ENCODE measurements at places on chromosomes 3 and 15. TPM values are rescaled to one million over a fixed set of nuclear protein-coding genes. Genes with fewer than 3 reads are reported as not detected.

MYO5C gene
- 0.50 TPM for total RNA-seq

BOC gene
- not detected for total RNA-seq

RAB6B gene
- 3.9 TPM for total RNA-seq

SHC4 gene
- total RNA-seq, result 1.9 TPM

PTH1R gene
- not detected for total RNA-seq

ALDH1A3 gene
- not detected for total RNA-seq

RAD18 gene
- total RNA-seq, result 41.9 TPM

CPNE9 gene
- not detected for total RNA-seq

GRCh38 chr15:80727196-80727595, 32.1 kb downstream of the ABHD17C start:
- H3K4me3 ChIP-seq, result no peak overlapping the region
- no peak overlapping the region for H3K27ac ChIP-seq
- H3K4me1 ChIP-seq, result no peaks in the 10 kb centered on the region

- no peak overlapping the region for H3K27ac ChIP-seq
- H3K27me3 ChIP-seq, result peaks cover 12% of the 10 kb centered on the region
- H3K36me3 ChIP-seq, result no peaks in the 10 kb centered on the region
- no peak for DNase-seq
- peaks cover 18% of the 10 kb centered on the region for H3K4me1 ChIP-seq
These were observed 48.1 kb downstream of the EPHB3 start for GRCh38 chr3:184609476-184610244.

DNA sequence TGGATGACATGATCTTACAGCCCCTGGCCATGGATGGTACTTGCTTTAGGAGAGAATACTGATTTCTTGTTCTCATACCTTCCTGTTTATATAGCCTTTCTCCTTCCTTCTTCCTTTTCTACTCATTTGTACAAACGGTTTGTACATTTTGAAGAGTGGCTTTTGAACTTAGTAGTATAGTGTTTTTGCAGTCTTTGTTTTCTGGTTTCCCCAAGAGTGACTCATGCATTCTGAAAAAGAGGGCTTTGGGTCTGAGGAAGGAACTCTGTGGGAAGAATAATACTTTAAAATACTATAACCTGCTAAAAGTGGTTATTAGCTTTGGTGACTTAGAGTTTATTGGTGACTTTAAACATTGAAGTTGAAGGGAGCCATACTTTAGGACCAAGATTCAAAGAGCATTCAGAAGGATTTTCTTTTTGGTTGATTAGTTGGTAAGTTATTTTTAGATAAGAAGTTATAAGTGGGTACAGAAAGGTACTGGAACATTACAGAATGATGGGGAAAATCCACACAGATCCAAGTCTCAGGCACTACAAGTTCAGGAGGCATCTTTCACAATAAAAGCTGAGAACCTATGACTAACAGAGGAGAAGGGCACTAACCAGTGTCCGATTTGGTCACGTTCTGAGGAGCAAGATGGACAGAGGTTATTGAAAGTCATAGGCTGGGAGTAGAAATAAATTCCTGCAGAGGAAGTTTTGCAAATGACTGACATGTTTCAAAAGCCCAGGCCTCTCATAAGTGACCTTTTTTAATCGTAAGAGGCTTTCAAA, 369.6 kb upstream of the AZI2 start:
- no peak overlapping the region for H3K4me3 ChIP-seq
- no peak for DNase-seq
- no peaks in the 10 kb centered on the region for H3K36me3 ChIP-seq
- H3K27ac ChIP-seq, result no peak overlapping the region
- no peaks in the 10 kb centered on the region for H3K4me1 ChIP-seq
- no peaks in the 10 kb centered on the region for H3K27me3 ChIP-seq

GRCh38 chr3:11238880-11239279, 33.3 kb upstream of the ATG7 start:
- no peak for DNase-seq
- peaks cover 18% of the 10 kb centered on the region for H3K27me3 ChIP-seq
- H3K4me1 ChIP-seq, result peaks cover 39% of the 10 kb centered on the region
- H3K4me3 ChIP-seq, result peak overlapping the region; percentile 41
- H3K36me3 ChIP-seq, result peaks cover 4% of the 10 kb centered on the region
- peak overlapping the region; percentile 97 for H3K27ac ChIP-seq

DNA sequence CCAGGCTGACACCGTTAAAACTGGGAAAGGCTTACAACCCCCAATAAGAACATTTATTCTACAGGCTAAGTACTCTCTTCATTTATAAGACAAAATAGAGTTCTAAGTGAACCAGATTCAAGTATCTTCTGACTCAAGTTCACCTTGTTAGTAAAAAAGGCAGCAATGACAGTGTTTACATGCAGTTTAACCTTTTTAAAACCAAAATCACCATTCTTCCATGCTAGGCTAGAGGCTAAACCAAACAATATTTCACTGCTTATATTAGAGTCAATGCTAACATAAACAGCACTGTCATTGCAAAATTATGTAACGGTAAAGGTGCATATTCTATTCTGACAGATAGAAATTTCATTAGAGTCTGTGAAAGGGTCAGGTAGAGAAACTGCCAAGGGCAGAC, 118.0 kb downstream of the FBN1 start:
- no peak overlapping the region for H3K4me3 ChIP-seq
- DNase-seq, result no peak
- H3K4me1 ChIP-seq, result no peaks in the 10 kb centered on the region
- H3K27ac ChIP-seq, result no peak overlapping the region

GRCh38 chr3:46895204-46895660, 17.7 kb downstream of the PTH1R start:
- H3K4me3 ChIP-seq, result no peak overlapping the region
- H3K27ac ChIP-seq, result no peak overlapping the region
- no peaks in the 10 kb centered on the region for H3K36me3 ChIP-seq
- H3K27me3 ChIP-seq, result peaks cover 49% of the 10 kb centered on the region
- H3K4me1 ChIP-seq, result peaks cover 7% of the 10 kb centered on the region
- peak; percentile 83 for DNase-seq

DNA sequence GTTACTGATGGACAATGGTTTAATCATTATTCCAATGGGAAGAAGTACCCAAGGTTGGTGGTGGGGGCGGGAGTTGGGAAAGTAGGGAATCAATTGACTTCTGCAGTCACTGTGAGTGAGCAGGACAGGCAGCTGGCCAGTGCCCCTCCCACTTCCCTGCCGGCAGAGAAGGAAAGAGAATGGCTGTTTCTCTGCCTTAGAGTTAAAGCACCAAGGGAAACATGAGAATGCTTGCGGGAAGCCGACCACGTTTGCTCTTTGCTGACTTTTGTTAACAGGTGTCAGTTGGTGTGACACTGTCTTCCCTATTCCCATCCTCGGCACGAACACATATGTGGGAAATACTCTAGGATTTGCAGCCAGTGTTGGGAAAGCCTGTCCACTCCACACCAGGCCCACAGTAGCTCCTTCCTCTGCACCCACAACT, 33.5 kb upstream of the MFSD1 start:
- no peak overlapping the region for H3K27ac ChIP-seq
- H3K27me3 ChIP-seq, result no peaks in the 10 kb centered on the region
- H3K36me3 ChIP-seq, result no peaks in the 10 kb centered on the region
- no peak overlapping the region for H3K4me3 ChIP-seq
- H3K4me1 ChIP-seq, result no peaks in the 10 kb centered on the region

DNA sequence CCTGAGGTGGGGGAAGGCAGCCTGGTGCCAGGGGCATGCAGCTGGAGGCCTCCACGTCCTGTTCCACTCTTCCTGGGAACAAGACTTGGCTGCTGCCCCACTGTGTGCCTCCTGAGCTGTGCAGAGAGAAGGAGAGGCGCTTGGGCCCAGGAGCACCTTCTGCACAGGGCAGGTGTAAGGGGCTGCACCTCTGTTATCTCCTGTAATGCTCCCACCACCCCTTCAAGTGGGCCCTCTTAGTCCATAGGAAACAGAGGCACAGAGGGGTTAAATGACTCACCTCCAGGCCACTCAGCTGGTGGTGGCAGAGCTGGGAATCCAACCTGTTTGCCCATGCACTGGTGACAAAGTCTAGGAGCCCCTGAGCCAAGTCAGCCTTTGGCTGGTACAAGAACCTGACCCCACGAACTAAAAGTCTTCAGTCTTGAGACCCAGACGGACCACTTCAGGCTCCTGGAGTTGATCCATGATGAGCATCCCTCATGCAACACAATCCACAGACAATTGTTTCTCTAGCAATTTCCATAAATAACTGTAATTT, 93.2 kb downstream of the IQSEC1 start:
- DNase-seq, result no peak
- no peak overlapping the region for H3K27ac ChIP-seq
- H3K4me1 ChIP-seq, result peaks cover 49% of the 10 kb centered on the region
- no peaks in the 10 kb centered on the region for H3K27me3 ChIP-seq
- H3K36me3 ChIP-seq, result no peaks in the 10 kb centered on the region

GRCh38 chr3:161905520-161906132, 409.0 kb downstream of the OTOL1 start:
- H3K36me3 ChIP-seq, result no peaks in the 10 kb centered on the region
- no peaks in the 10 kb centered on the region for H3K27me3 ChIP-seq
- H3K4me1 ChIP-seq, result no peaks in the 10 kb centered on the region
- no peak overlapping the region for H3K27ac ChIP-seq
- H3K4me3 ChIP-seq, result no peak overlapping the region
- DNase-seq, result no peak

DNA sequence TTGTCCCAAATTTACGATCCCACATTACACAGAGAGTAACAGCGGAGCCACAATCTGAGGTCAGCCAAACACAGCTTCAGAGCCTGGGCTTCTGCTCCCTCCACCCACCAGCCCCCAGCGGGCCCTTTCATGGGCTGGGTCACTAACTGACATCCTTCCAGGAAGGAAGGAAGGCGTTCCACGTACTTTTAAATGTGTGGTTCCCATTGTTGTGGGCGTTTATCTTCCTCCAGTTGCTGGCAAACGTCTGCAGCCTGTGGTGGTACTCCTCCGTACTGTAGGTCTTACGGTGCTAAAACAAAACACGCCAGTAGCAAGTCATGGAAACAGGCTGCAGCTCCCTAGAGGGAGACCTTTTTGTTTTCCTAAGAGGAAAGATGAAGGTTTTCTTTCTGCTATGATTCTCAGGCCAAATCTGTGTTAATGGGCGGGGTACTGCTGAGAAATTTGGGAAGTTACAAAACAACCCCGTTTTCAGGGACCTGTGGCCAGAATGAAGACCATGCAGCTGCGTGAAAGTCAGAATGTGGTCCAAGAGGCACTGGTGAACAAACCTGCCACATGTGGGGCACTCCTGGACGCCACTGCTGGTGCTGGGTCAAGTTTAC, 7.6 kb downstream of the CTSH start:
- H3K36me3 ChIP-seq, result peaks cover 21% of the 10 kb centered on the region
- H3K27ac ChIP-seq, result peak overlapping the region; percentile 85
- DNase-seq, result peak; percentile 62
- no peaks in the 10 kb centered on the region for H3K27me3 ChIP-seq
- peaks cover 49% of the 10 kb centered on the region for H3K4me1 ChIP-seq

GRCh38 chr15:86885616-86886015, 805.9 kb downstream of the AGBL1 start:
- H3K36me3 ChIP-seq, result no peaks in the 10 kb centered on the region
- H3K4me3 ChIP-seq, result no peak overlapping the region
- H3K4me1 ChIP-seq, result no peaks in the 10 kb centered on the region
- no peak overlapping the region for H3K27ac ChIP-seq
- DNase-seq, result no peak

GRCh38 chr3:75176937-75177336, 487.2 kb upstream of the FRG2C start:
- H3K4me1 ChIP-seq, result no peaks in the 10 kb centered on the region
- H3K27me3 ChIP-seq, result peaks cover 2% of the 10 kb centered on the region
- no peaks in the 10 kb centered on the region for H3K36me3 ChIP-seq
- no peak overlapping the region for H3K4me3 ChIP-seq
- no peak overlapping the region for H3K27ac ChIP-seq
- no peak for DNase-seq

GRCh38 chr3:87359826-87360225, 83.4 kb upstream of the POU1F1 start:
- H3K27me3 ChIP-seq, result peaks cover 3% of the 10 kb centered on the region
- no peaks in the 10 kb centered on the region for H3K4me1 ChIP-seq
- no peak for DNase-seq
- H3K4me3 ChIP-seq, result no peak overlapping the region

DNA sequence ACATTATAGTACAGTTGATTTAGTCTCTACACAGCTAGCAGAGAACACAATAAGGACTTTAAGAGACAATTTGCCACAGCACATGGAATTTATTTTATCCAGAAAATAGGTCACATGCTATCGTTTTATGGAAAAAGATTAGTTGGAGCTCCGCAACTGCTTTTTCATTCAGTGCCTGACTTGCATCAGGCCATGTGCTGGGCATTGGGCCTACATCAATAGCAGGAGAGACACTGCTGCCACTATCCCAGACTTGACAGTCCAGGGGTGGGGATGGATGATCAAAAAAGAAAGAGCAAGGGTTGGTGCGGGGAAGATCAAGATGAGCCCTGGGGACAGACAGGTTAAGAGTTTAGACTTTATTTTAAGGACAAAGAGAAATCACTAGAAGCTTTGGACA, 75.2 kb upstream of the C3orf80 start:
- no peak for DNase-seq
- no peak overlapping the region for H3K27ac ChIP-seq
- no peaks in the 10 kb centered on the region for H3K4me1 ChIP-seq
- no peak overlapping the region for H3K4me3 ChIP-seq
